ENCODE measurements at places on chromosomes 11 and 22. TPM values are rescaled to one million over a fixed set of nuclear protein-coding genes. Genes with fewer than 3 reads are reported as not detected.

DNA sequence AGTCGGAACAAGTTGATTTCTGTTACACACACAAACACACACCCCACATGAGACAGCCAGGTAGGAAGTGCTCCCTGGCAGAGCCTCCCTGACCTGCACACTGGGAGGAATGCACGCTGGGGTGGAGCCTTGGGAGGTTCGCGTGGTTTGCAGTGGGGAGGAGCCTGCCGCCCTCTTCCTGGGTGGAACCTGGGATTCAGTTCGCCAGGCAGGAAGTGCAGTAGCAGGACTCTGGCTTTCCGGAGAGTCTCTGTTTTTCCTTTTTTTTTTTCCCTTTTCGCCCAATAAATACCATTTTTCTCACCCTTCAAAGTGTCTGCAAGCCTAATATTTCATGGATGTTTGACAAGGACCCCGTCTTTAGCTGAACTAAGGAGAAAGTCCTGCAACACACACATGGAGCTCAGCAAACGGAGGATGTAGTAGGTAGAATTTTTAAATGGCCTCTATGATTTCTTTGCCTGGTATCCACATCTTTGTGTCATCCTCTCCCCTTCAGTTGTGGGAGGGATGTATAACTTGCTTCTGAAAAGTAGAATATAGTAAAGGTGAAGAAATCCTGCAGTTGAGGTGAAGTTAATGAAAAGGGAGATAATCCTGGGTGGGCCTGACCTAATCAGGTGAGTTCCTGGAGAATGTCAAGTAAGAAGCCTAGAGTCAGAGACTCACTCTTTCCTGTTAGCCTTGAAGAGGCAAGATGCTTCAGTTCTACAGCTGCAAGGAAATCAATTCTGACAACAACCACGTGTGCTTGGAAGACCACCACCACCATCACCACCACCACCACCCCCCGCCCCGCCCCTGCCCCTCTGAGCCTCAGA is 72.9 kb downstream of the PIWIL4 start:
- no peak for DNase-seq

DNA sequence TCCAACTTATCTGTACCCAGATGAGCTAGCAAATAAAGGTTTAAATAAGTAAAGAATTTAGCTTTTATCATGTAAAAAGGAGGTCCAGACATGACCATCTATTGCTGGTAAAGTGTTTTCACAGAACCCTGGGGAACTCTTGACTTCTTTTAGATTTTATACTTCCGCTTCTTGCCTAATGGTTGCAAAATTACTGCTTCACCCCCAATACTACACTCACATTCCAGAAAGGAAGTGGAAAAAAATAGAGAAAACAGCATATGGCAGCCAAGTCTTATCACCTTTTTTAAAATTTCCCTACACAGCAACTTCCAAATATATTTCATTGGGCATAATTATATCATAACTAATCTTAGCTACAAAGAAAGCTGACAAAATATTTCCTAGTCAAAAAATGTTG is 12.1 kb downstream of the BBOX1 start:
- DNase-seq: no peak

- no peak for DNase-seq
Observed at GRCh38 chr11:27722953-27723344, 22.7 kb upstream of the BDNF start.

OR8A1 gene
- not detected for total RNA-seq

DNA sequence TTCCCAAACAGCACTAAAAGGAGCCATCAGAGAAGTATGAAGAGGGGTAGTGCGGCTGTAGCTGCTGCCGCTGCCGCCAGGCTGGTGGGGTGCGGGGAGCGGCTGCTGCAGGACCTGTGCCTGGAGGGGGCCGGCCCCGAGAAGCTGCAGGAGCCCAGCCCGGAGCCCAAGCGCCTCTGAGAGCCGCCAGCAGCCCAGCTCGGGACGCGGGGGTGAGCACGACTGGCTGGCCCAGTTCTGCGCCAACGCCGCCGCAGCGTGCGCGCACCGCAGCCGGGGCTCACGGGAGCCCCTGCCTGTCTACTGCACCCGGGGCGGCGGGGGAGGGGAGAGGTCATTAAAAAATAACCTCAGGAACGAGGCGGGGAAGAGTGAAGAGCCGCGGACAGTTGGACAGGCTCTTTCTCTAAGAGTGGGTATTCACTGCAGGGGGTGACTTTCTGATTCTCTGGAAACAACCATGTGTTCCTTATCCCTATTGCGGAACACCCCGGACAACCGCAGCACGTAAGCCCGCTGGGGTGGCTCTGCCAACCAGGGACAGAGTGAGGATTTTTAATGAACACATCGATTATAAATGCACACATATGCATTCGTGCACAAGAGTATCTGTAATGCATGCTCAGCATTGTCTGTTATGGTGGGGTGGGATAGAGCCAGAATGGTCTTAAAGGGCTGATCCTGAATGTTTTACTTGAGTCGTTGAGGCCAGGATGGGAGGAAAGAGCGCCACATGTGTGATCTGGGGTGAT is 453 bp downstream of the GAS2 start:
- DNase-seq: no peak

DNA sequence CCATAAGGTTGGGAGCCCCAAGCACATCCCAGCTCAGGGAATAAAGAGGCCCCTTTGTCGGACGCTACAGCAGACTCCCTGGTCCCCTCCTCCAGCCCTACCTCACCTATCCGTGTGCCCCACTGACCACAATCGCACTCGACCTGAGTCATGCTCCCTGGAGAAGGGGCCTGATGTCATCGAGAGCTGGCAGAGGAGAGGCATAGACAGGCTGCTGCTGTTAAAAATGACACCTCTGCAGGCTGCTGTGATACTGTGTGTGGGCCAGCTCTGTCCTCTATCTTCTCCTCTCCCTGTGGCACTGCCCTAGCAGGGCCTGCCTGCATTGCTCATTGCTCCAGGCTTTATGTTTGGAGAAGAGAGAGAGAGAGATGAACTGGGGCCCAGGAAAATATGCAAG is 123.4 kb upstream of the SYT13 start:
- no peak for DNase-seq

DNA sequence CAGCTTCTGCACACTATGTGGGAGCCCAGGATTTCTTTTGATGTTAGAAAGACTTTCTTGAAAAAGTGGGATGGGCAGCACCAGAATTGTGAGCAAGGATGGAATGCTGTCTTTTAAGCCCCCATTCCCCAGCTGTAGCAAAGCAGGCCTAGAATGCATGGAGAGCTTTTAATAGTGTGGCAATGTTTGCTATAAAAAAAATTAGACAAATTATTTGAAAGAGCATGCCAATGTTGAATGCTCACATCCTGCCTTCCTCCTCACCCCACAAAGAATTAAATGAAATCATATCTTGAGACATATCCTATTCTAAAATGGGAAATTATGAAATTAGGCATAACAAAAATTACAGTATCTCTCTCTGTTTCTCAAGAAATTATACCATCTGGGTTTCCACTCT is 154.7 kb downstream of the C11orf91 start:
- no peak for DNase-seq

UBQLN3 gene
- 0.66 TPM for total RNA-seq

DNA sequence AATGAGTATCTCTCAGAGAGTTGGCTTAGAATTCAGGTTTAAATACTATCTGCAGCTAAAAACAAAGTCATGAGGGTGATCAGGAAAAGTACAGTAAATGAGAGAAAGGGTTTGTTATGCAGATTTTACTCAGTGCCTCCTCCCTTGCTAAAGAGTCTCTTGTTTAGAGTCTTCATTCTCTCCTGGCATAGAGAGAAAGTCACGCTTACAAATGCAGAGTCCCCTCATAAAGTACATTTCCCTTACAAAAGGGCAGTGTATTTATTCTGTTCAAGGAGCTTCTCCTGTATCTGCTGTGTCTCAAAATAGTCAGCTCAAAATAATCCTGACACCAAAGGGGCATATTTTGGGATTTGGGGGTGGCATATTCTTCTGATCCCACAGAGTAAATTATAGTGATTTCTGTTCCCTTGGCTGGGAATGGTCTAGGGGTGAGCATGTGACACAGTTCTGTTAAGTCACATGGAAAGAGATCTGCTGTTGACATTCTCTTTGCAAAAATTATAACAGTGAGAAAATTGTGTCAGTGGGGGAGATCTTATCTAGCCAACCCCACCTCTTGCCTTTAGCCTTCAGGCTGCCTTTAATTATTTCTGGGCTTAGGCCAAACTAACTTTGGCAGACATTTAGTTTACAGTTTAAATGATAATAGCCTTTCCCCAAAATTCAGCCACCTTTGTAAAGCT is 102.9 kb downstream of the MTNR1B start:
- DNase-seq: no peak

CHST1 gene
- total RNA-seq: 3.6 TPM

DNA sequence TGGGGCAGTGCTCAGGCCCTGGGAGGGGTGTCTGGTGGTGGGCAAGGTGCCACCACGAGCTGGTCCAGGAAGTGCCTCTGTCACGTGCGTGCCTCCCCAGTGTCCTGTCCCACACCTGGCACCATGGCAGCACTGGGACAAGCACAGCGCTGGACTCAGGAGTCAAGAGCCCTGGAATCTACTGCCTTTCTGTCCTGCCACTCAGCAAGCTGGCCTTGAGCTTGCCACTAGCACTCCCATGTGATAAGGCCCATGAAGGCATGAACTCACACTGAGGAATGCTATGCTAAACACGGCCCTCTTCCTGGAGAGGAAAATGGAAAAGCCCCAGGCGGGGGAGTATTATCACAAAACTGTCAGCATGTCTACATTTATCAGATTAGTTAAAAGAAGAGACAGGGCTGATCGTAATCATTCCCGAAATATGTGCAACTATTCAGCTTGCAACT is 50.7 kb upstream of the SLC35C1 start:
- no peak for DNase-seq

CCND1 gene
- 42.3 TPM for total RNA-seq

GRCh38 chr11:16917941-16918340 is 96.3 kb downstream of the PLEKHA7 start:
- no peak for DNase-seq

FAT3 gene
- total RNA-seq: 5.0 TPM

VWCE gene
- total RNA-seq: 0.88 TPM

DNA sequence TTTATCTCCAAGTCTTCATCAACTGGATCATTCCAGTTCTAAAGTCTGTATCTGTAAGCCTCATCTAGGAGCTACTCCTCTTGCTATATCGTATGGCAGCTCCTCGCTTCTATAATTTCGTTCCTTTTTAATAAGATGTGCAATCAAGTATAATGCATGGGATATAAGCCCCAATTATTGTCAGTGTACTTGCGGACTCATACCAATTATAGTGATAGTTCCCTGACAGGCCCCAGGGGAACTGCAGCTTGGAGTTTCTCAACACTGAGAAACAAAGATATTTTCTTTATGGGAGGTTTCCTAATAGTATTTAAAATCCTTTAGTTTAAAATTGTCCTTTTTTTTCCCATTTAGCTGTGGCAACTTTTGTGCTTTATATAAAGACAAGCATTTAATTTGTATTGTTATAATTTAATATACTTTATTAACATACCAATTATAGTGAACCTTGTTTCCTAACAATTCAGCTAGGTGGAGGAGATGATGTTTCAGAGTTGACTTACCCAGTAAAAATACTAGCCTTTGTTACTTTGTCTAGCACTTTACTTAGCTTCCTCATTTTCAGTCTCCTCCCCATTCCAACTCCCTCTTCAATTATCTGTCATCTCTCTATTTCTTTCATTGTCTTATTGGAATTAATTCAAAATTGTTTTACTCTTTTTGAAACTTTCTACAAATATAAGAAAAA is 25.3 kb upstream of the DDX17 start:
- no peak for DNase-seq

All from breast epithelium (tissue), 4 donors.